ENCODE measurements at places on chromosomes 4 and X.
A peak's percentile ranks its signal among the peaks of the same experiment; 100 is the strongest.

DNA sequence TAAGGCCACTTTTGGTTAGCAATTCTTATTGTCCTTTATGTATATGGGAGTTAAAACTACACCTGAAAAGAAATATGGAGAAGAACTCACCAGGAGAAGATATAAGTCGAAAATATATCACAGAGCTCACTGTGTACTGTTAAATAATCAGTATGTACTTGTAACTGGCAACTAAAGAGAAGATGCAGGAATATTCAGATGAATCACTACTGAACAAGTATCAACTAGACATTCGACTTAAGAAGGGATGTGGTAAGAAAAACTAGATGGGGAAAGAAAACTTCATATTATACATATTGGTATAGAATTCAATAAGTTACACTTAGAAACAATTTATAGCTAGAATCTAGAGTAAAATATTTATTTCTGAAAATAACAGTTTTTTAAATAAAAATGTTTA is 230.0 kb downstream of the CAMK2D start:
- no peak for DNase-seq

DNA sequence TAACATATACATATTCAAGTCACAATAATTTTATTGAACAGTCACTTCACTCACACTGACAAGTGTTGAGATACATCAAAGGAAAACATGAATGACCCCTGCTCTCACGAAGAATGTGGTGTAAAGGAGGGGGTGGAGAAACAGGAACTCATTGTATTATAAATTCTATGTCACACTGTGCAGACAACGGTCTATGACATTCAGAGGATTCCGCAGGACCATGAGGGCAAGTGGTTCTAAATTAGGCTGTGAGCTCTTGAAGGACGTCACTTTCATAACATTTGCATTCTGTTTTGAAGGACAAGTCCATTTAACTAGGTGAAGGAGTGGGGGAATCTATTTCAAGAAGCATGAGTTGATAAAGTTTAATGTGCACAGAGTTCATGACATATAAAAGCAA is 415.2 kb upstream of the HS3ST1 start:
- DNase-seq: no peak

GRCh38 chr4:119872371-119873016 is 194.2 kb downstream of the MAD2L1 start:
- DNase-seq: no peak

- DNase-seq: no peak
Measured at GRCh38 chrX:68461093-68461492, 27.8 kb upstream of the OPHN1 start.

GRCh38 chr4:65337371-65337770 is 332.9 kb downstream of the EPHA5 start:
- DNase-seq: no peak

DNA sequence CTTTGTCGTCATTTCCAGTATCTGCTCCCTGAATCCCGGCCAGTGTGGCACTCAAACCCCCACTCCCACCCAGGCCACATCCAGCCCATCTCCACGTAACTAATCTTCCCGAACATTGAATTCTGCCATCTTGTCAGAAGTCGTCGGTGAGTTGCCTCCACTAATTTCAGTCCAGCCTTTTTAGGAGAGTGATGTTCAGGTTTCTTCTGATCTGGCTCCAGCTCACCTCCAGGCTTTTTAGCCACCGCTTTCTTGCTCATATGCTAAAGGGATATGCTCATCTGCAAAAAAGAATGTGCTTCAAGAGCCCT is 1.3 kb downstream of the TMEM165 start:
- DNase-seq: peak; percentile 31

- no peak for DNase-seq
Measured at GRCh38 chrX:41300758-41301437, 33.1 kb upstream of the DDX3X start.

GRCh38 chr4:183402771-183403170 is 41.7 kb upstream of the CDKN2AIP start:
- no peak for DNase-seq

DNA sequence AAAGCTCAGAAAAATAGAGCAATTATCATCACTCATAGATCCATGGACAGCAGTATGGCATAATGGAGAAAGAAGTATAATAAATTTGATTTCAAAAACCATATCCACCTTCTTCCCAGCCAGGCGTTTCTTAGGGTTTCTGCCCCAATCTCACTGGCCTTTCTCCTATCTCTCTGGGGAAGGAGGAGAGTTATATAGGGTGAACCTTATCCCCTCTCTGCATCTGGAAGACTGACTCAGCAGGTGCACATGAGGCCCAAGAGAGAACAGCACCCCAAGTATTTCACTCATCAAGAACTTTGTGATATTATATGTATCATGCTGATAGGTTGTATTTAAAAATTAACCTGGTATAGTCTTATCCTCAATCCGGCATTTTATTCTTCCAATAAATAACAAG is 318.8 kb upstream of the RASGEF1B start:
- DNase-seq: no peak

- no peak for DNase-seq
Measured at GRCh38 chrX:41689711-41690110, 938 bp downstream of the GPR34 start.

GRCh38 chr4:180150818-180151217 is 2092.4 kb upstream of the TENM3 start:
- no peak for DNase-seq

DNA sequence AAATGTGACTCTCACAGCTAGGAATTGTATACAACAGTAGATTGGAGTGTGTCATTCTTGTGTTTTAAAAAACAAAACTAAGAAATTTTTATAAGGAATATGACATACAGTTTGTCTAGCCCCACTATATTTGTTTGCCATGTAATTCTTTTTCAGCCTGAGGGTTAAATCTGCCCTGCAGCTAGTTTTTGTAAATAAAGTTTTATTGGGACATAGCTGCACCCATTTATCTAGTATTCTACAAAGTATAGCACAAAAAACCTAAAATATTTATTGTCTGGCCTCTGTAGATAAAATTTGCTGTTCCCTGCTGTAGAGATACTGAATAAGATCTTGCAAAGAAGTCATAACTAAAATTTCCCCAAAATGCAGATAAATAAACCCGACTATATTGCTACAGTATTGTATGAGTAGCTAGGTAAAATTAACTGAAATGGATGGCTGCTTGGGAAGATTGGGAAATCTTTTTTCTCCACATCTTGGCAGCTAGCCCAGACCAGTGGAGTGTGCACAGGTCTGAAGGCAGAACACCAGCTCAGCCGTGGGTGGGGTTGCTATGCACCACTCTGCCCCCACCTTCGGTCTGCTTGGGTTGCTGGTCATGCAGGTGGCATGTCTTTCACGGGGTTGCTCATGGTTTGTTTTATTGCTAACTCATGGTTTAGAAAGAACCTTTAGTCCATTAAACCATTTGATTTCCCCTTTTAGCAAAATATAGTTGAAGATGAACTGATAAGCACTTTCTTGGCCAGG is 127.9 kb downstream of the KLHL8 start:
- no peak for DNase-seq

GRCh38 chr4:2151544-2151943 is 90.4 kb downstream of the HAUS3 start:
- no peak for DNase-seq

GRCh38 chrX:13690836-13691235 is 1.9 kb downstream of the RAB9A start:
- no peak for DNase-seq

DNA sequence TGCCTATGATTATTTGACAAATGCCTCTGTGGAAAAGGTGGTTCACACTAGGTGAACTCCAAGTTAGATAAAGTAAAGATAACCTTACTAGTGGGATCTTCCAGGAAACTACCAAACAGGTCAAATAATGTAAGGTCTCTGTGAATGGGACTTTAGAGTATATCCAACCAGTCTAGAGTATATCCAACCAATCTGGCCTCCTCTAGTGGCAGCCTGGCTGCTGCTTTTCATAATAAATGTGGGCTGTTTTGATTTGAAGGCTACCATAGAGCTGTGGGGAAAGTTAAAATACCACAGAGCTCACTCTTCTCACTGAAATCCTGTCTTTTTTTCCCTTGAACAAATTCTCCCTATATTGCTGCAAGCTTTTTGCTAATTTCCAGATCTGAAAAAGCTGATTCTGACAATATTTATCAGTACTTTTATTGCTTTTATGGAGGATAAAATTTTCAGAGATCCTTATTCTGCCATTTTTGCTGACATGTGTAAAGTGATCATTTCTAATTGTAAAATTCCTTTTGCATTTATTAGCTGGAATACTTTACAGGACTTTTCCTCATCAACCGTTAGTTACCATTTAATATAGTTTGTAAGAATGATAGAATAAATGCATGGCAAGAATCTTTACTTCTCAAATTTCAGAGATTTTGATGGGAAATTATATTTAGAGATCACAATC is 111.3 kb downstream of the TET2 start:
- DNase-seq: no peak

DNA sequence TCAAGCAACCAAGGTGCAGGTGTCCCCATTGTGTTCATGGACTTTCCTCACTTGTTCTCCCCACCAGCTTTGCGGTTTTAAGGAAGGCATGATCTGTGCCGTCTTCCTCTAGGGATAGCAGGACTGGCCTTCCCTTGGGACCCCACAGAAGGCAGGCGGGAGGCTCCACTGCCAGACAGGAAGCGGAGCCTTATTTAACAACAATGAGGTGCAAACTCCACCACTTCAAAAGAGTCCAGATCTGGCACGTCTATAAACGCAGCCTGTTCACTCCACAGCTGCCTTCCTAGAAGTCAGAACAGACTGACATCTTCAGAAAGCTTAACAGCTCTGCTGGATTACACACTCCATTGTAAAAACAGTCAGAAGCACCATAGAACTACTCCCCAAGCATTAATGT is 1.7 kb upstream of the GPR143 start:
- DNase-seq: no peak

GRCh38 chr4:139314047-139314800 is 11.9 kb upstream of the NDUFC1 start:
- DNase-seq: no peak

GRCh38 chr4:15262396-15262795 is 165.4 kb upstream of the C1QTNF7 start:
- no peak for DNase-seq

DNA sequence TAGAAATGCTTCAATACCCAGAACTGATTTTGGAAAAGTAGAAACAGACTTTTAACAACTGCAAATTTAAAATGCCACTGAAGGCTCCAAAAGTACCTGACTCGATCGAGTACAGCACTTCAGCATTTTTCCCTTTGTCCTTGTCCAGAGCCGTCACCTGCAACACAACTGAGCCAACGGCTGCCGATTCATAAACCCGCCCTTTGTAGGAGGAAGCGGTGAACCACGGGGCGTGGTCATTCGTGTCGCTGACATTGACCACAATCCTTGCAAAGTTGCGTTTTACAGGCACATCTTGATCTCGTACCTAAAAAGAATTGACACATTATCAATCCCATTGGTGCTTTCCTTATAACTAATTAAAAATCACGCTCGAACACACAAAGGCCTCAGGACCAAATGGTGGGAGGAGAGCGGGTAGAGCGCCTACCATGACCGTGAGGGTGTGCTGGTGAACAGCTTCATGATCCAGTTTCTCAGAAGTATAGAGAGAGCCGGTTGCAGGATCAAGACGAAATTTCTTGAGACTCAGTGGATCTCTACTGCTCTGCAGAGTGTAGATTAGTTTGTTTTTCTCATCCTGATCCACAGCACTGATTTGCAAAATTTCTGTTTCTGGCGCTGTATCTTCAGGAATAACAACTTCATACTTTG is 72.8 kb upstream of the MTNR1A start:
- no peak for DNase-seq

DNA sequence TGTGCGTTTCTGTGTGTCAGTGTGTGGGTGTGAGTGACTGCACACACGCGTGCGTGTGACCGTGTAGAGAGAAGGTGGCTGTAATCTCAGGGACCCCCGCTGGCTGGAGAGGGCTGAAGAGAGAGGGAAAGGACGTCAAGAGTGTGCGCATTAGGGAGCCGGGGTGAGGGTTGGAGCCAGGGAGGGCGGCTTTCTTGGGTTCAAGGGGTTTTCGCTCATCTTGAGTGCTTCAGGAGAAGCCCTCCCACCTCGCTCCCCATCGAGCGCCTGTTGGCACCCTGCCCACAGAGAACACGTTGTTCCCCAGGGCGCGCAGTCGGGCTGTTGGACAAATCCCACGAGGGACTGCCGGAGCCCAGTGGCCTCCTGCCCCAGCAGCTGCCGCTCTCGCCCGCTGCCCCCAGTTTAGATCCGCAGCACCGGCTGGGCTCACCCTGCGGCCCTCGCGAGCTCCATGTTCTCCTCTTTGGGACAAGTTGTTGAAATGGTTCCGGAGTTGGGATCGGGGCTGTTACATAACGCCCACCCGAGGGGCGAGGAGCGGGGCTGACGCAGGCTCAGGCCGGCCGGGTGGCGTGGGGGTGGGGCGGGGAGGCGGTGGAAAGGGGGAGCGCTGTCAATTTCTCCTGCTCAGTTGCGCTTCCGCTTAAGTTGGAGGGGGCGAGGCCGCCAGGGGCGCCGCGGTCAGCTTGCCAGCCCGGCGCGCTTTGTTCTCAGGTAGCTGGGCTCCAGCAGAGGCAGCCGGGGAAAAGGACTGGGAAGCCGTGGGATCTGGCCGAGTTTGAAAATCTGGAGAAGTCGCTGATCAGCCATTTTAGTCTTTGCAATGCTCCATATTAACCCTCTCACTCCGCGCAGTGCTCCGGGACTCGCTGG is 1.6 kb downstream of the GRIA2 start:
- DNase-seq: no peak

GRCh38 chr4:93710101-93710846 is 118.3 kb upstream of the ATOH1 start:
- no peak for DNase-seq

- DNase-seq: no peak
Measured at GRCh38 chrX:77070202-77070918, 376.8 kb upstream of the FGF16 start.

- DNase-seq: peak; percentile 70
Measured at GRCh38 chr4:22531311-22532019, 15.6 kb upstream of the ADGRA3 start.

DNA sequence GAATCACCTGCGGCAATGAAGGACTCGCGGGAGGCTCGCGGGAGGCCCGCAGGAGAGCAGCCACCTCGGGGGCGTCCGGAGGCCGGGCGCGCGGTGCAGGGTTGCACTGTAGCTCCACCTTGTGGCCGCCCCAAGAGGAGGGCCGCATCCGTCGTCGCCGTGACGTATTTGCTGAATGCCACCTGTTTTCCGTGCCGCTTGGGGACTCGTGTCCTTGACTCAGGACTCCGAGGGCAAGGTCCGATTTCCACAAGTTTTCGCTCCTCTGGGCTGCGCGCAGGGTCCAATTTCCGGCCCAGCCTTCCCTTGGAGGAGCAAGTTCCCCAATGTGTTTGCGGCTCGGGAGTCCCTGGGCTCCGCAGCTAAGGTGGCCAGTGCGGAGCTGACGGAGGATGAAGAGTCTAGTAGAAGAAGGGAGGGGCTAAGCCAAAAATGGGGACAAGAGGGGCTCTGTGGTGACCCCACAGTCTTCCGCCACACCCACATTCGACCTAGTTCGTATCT is 10.7 kb upstream of the DLG3 start:
- peak; percentile 41 for DNase-seq

DNA sequence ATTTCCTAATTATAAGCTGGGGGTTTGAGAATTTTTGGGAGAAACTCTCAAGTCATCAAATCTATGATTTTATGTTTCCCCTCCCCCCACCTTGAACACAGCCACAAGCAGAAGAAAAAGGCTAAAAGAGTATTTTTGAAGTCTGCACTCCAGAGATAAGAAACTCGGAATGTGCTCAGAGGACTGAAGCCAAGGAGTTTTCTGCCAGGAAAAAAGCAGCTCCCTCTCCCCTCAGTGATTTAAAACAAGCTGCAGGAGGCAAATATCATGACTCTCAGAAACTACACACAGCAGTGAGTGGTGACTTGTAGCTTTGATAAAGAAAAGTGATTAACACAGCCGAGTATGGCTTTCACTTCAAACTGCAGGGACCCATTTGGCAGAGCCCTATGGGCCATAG is 800.2 kb upstream of the FTHL17 start:
- peak; percentile 12 for DNase-seq

GRCh38 chr4:142713282-142714030 is 132.6 kb downstream of the INPP4B start:
- no peak for DNase-seq

Data from muscle of arm (tissue), 14 donors.